ENCODE measurements at places on chromosomes 5 and 9.
A peak's percentile ranks its signal among the peaks of the same experiment; 100 is the strongest.

GRCh38 chr5:142749321-142749720, 20.9 kb upstream of the ARHGAP26 start:
- no peak for DNase-seq

GRCh38 chr9:18361646-18362045, 112.3 kb upstream of the ADAMTSL1 start:
- no peak for DNase-seq

- DNase-seq: no peak
These were observed 170.7 kb upstream of the SPRY4 start for GRCh38 chr5:142495531-142495930.

DNA sequence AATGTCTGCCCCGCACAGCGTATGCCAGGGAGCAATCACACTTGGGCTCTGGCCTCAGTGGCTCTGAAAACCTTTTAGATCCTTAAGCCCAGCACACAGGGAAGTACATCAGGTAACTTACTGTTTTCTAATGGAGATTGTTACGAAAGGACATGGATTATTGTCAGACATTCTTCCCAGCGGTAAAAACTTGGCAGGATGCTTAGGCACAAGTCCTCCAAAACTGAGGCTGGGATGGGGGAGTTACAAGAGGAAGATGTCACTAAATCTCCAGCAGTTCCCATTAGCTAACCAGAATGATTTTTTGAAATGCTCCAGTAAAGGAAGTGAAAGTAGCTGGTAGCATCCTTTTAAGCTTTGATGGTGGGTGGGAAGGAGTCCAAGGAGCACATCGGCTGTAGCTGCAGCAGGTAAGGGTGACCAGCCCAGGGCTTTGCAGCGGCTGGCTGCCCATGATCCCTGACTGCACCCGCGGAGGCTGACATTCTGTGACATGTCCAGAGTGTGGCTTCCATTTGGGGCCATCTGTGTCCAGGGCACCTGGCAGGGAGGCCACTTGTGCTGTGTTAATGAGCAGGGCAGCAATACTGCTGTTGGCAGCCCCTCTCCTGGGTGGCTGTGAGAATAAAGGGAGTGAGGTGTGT, 165.8 kb downstream of the GADD45G start:
- no peak for DNase-seq

- no peak for DNase-seq
These were observed 266.4 kb upstream of the ZNF608 start for GRCh38 chr5:125012727-125013451.

GRCh38 chr9:99040911-99041582, 63.9 kb upstream of the TGFBR1 start:
- DNase-seq: peak; percentile 38

DNA sequence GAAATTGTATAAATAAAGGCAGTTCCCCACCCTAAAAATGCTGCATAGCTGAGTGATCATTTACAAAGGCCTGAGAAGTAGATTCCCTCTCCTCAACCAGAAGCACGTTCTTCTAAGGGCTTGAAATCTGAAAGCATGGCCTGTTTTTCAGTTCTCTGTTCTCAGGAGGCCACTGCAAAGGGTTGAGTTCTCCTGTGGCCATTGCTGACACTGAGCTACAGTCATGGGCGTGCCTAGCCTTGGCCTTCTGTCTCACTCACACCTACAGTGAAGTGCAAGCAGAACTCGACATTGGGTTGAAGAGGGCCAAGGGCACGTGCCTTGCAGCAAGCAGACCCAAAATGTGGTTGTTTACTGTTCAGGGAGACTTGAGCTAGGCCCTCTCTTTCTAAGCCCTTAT, 276.6 kb upstream of the VLDLR start:
- no peak for DNase-seq

DNA sequence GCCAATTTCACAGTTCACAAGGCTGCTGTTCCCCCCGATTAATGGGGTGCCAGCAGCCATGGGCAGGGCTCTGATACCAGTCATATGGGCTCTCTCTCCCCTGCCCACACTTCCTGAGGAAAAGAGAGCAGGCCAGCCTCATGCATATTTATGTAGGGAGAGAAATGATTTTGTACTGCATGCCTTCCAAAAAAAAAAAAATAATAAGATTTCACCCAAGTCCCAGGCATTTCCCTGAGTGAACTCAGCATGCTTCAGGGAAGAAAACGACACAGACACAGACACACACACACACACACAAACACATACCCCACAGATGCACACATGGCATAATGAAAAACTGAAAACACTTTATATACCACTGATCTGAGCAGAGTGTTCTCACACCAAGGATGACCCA, 232.8 kb downstream of the ASTN2 start:
- no peak for DNase-seq

DNA sequence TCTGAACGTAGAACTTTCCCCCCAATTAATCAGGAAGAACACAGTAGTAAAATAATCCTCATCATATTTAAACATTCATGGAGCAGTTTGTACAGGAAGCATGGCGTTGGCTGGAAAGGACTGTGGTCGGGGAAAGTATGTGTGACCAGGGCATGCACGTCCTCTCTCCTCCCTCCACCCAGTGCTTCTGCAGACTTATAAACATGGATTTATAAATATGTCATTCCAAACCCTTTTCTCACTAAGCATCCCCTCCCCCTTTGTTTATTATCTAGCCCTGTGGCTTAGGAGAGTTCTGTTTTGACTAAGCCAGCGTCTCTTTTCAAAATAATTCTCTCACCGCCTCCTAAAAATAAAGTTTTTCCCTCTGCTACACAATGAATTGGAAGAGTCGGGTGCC, 70.4 kb upstream of the DAP start:
- DNase-seq: no peak

DNA sequence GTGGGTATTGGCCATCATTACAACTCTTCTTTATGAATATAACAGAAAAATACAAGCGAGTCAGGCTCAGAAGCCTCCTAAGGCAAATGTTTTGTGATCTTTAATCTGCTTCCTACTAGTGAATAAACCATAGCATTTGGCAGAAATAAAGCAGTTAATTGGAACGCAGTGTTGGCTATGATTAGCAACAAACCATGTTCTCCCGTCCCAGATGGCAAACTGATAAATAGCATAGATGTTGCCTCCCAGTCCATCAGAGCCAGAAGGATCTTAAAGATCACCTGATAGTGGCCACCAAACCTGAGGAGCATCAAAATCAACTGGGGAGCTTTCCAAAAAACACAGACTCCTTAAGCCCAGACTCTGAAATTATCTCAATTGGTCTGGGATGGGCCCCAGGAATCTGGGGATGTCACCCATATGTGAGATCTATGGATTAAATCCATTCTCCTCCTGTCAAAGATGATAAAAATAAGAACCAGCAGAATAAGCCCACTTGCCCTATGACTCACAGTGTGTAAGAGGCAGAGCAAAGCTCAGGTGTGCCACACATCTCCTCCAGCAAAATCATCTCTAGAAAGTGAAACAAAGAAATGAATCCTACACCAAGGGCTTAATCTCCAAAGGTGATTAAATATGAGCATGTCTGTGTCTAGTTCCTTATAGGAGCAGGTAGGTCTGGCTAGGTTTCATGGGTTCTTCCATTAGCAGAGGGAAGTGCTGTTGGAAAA, 50.3 kb downstream of the APBA1 start:
- DNase-seq: no peak

- no peak for DNase-seq
These were observed 1.5 kb downstream of the PAEP start for GRCh38 chr9:135563039-135563476.

DNA sequence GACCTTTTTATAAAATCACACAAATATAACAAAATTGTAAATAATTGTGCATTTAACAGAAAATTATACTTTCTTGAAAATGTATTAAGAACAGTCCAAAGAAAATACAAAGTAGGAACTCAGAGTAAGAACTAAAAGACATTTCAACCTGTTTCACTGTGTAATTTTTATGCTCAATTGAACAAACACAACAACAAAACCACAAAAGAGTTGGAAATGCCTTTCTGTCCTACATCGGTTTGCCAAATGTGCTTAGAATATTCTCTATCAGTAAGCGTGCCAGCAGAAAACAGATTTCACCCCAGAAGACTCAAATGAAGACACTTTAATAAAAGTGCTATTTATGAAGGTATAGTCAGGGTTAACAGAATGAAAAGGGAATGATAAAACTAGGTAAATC, 592.1 kb downstream of the PRELID2 start:
- no peak for DNase-seq

DNA sequence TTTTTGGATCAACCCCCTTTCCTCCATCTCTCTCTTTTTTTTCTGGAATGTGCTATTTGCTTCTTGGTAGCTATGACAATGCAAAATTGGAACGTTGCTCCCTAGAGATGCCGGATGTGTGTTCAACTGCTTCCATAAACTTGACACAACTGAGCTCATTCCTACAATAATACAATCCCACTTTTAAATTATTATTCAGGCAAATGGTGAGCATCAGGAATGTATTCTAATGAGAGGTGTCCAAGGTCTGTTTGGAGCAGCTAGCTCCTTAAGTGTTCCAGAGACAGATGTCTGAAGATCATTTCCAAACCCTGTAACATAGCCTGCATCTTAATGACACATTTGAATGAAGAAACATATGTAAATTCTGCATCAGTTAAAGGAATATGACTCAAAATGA, 518.4 kb downstream of the TAF11L14 start:
- no peak for DNase-seq

- DNase-seq: no peak
These were observed 67.3 kb upstream of the SGCD start for GRCh38 chr5:156259618-156260017.

DNA sequence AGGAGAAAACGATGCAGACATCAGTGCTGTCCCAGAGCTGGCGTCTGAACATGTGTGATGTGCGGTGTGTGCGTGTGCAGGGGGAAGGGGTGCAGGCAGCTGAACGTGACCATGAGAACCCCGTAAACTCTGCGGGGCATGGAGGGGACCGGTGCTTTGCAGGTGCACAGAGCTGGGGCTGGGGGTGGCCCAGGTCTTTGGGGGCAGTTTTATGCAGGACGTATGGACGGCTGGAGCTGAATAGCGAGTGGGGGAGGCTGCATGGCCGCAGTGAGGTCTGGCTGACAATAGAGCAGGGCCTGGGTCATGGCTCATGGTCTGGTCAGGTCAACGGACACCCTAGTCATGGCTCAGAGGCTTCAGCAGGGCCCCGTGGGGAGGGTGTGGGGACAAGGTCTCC, 3.3 kb upstream of the EXOC3 start:
- DNase-seq: no peak

DNA sequence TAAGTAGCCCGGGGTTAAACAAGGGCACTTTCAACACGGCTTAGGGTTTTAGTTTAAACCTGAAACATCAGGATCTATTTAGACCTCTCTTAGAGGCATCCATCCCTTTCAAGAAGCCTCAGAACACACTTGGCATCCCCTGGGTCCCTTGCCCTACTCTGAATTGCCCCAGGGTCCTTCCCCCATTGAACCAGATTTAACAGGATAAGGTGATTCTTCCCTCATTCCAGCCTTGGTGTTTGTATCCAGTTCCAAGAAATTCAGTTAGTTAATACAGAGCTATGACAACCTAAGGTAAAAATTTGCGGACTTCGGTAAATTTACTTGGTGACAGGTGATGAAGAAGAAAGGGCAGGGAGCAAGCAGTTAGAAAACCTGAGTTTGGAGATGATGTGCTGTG, 35.8 kb upstream of the GLIS3 start:
- DNase-seq: no peak

DNA sequence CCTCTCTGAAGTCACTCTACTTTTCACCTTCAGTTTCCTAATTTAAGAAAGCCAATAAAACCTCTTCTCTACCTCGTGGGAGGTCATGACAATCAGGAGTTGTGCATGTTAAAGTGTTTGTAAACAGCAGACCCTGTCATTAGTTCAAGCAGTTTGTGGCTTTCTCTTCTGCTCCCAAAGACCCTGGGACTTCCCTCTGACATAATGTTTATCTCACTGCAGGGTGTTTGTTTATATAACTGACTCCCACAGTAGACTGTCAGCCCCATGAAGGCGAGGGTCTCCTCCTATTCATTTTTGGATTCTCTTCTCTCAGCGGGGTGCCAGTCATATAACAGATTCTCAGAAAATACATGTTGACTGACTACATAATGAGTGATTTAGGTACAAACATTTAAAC, 360.0 kb upstream of the ZNF462 start:
- no peak for DNase-seq

DNA sequence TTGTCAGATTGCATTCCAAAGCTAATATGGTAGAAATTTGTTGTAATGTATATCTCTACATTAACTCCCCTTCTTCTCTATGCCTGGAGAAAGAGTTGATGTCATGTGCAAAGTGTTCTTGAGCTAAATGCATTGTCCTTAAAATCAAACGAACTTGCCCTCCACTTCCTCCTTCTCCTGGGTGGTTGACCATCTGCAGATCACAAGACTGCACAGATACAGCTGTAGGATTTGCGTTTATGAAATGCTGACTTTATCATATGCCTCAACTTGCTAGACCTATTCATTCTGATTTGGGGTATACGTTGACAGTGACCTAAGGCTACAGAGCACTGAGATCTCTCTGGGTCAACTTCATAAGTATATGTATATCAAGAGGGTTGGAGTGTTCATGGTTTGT, 8.3 kb downstream of the TRIM32 start:
- DNase-seq: no peak

Measured in putamen (tissue), 1 donor.